H1 (cell line): ENCODE measurements at places on chromosomes 3 and 15.

DNA sequence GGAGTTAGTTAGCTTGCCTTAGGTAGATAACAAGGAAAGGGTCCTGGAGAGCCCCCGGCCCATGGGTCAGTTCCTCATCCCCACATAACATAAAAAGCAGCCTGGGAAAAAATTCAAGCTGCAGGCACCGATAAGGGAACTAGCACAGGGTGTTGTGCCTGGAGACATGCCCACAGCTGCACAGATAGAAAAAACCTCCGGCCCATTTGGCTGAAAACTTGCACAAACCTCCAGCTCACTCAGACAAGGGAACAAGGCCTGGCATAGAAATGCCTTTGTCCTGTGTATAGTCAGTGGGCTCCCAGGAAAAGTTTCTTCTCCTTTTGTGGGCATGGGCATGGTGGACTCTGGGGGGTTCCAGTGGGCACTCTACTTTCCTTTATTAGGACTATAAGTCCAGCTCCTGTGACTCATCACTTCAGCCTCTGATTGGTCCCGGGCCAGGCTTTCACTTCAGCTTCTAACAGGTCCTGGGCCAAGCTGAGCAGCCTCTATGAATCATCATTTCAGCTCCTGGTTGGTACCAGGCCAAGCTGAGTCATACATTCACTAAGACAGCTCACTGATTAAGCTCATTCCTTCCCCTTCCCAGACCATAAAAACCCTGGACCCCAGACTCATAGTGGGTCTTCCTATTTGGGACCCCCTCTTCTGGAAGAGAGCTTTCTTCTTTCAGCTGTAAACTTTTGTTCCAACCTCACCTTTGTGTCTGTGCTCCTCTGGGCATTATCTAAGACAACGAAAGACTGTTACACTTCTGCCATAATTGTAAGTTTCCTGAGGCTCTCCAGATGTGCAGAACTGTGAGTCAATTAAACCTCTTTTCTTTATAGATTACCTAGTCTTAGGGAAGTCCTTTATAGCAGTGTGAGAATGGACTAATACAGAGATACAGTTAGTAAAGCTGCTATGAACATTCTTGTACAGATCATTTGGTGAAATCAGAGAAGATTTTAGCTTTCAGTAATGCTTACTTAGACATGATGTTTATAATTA, 348.0 kb upstream of the DPPA4 start:
- no peaks in the 10 kb centered on the region for H3K27me3 ChIP-seq
- no peak overlapping the region for H3K4me3 ChIP-seq

DNA sequence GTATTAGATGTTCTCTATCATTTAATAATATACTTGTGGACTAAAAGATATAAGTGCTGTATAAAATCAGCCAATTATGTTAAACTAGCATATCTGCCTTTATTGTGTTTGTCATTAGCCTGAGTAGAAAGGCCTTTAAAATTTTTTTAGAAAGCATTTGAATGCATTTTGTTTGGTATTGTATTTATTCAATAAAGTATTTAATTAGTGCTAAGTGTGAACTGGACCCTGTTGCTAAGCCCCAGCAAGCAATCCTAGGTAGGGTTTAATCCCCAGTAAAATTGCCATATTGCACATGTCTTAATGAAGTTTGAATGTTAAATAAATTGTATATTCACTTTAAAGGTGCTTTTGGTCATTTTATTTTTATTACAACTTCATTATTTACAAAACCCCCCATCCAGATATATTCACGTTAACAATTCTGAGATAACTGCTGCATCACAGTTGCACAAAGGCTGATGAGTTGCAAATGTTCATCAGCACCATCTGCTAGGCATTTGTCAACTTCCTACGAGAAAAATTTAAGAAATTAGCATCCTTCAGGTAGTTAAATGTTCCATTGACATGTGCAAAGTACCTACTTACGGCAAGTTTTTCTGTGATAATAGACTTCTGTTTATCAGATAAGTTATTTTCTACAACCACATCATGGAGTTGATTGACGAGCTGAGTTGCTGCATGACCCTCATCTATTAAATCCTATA, 6.3 kb downstream of the EIF4A2 start:
- no peak overlapping the region for H3K4me3 ChIP-seq
- peaks cover 95% of the 10 kb centered on the region for H3K36me3 ChIP-seq
- no peak for DNase-seq
- no peaks in the 10 kb centered on the region for H3K27me3 ChIP-seq

- peaks cover 3% of the 10 kb centered on the region; the same call in 1 of the 2 replicates for H3K4me1 ChIP-seq
- H3K4me3 ChIP-seq = no peak overlapping the region
- DNase-seq = no peak
- H3K36me3 ChIP-seq = no peaks in the 10 kb centered on the region
Observed at GRCh38 chr3:172391592-172392302, 56.5 kb downstream of the GHSR start.

- H3K4me3 ChIP-seq = no peak overlapping the region
- no peak overlapping the region for H3K27ac ChIP-seq
- no peaks in the 10 kb centered on the region for H3K4me1 ChIP-seq
- no peak for DNase-seq
- no peaks in the 10 kb centered on the region for H3K36me3 ChIP-seq
- H3K27me3 ChIP-seq = no peaks in the 10 kb centered on the region
Observed at GRCh38 chr3:167983583-167983982, 112.1 kb downstream of the GOLIM4 start.

DNA sequence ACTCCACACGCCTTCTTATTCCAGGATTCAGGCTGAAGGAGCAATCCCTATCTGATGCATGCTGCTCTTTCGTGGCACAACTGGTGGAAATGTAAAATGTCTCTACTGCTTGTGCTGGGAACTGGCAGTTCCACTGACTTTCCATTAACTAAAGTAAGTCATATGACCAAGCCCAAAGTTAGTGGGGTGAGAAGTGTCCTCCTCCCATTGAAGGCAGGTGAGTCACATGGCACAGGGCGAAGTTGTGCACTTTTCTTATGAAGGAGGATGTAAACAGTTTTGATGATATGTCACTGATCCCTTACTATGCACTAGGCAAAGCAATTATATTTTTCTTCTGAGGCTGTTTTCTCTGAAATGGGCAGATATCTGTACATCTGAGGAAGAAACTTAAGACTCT, 51.6 kb downstream of the SLC7A14 start:
- H3K27ac ChIP-seq = no peak overlapping the region
- H3K4me3 ChIP-seq = no peak overlapping the region
- no peak for DNase-seq
- no peaks in the 10 kb centered on the region for H3K4me1 ChIP-seq

DNA sequence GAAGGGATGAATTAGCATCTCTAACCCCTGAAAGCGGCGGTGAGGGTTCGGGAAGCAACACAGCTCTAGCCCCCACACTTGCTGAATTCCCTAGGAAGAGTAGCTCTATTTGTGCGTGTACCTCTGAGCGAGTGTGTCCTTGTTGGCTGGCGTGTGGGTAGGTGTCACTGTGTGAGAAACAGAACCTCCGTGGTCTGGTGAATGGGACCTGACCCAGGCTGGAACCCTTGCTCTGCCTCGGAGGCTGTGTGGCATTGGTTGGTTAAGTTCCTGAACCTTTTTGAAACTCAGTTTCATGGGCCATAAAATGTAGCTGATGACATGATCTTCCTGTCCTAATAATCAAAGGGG, 414 bp upstream of the TMEM115 start:
- H3K4me1 ChIP-seq = peaks cover 21% of the 10 kb centered on the region
- no peaks in the 10 kb centered on the region for H3K36me3 ChIP-seq
- H3K27ac ChIP-seq = no peak overlapping the region
- H3K4me3 ChIP-seq = peak overlapping the region; percentile 75
- DNase-seq = no peak

- no peak overlapping the region for H3K27ac ChIP-seq
- H3K36me3 ChIP-seq = peaks cover 35% of the 10 kb centered on the region
- no peak overlapping the region for H3K4me3 ChIP-seq
Observed at GRCh38 chr3:170098753-170099152, 61.0 kb downstream of the GPR160 start.

DNA sequence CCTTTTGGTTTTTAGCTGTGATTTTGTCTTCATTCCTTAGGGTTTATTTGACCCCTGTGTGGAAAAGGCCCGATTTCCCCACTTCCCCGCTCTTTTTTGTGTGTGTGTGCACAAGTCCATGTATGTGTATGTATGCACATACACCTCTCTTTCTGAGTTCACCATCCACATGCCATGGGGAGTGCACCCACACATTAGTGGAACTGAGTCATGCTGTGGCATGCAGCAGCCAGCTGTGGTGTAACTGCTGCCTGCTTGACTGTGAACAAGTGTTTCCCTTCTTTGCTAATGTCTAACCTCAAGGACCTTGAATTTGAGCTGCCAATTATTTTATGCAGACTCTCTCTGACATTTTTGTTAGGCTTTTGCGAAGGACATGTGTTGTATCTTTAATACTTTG, 434.9 kb upstream of the TPM1 start:
- H3K4me1 ChIP-seq = no peaks in the 10 kb centered on the region
- H3K27me3 ChIP-seq = no peaks in the 10 kb centered on the region
- DNase-seq = no peak
- no peak overlapping the region for H3K4me3 ChIP-seq

- H3K4me3 ChIP-seq = no peak overlapping the region
- no peak overlapping the region for H3K27ac ChIP-seq
- no peaks in the 10 kb centered on the region for H3K4me1 ChIP-seq
- no peaks in the 10 kb centered on the region for H3K27me3 ChIP-seq
- H3K36me3 ChIP-seq = no peaks in the 10 kb centered on the region
- no peak for DNase-seq
Observed at GRCh38 chr3:63199606-63200005, 78.5 kb upstream of the SYNPR start.

- no peaks in the 10 kb centered on the region for H3K27me3 ChIP-seq
- peaks cover 1% of the 10 kb centered on the region; the same call in 1 of the 2 replicates for H3K36me3 ChIP-seq
Observed at GRCh38 chr15:90729261-90729660, 12.1 kb downstream of the BLM start.

DNA sequence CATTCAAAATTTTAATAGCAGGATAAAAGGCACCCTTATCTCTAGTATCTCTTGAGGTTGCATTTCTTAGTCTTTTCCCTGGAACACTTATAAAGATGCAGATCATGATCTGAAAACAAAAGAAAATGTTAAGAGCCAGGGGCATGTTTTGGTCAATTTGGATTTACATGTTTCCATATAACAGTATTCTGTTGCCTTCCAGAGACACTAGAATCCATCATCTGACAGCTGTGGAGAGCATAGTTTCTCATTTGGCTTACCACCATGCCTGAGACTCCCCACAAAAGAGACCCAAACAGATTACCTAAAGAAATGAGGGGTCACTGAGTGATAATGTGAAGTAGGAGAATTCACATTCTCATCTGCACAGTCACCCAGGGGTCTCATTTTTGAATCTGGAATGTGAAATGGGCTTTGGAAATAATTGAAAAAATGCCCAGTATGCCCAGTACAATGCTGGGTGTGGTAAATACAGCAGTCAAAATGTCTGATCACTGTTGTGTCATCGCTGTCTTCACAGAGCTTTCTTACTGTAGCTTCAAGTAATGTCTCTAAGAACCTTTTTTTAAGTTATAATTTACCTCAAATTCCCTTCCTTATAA, 79.9 kb upstream of the ZBTB20 start:
- no peaks in the 10 kb centered on the region for H3K4me1 ChIP-seq
- DNase-seq = no peak
- H3K27me3 ChIP-seq = no peaks in the 10 kb centered on the region
- no peaks in the 10 kb centered on the region for H3K36me3 ChIP-seq
- no peak overlapping the region for H3K27ac ChIP-seq

DNA sequence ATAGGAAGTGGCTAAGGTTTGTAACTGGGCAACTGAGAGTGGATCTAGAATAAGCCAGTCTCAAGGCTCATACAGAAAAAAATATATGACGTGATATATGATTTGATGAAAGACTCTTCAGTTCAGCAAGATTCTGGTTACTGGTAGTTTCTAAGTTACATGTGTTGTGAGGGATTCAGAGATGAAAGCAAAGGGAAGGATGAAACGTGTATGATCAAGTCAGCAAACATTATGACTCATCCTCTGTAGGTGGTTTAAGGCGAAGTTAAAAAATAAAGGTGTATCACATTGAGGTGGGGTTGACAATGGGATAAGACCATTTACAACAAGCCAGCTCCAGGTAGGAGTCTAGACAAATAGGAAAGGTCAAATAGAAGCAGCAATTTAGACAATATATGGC, 16.2 kb downstream of the TERC start:
- no peaks in the 10 kb centered on the region for H3K4me1 ChIP-seq
- no peak for DNase-seq
- H3K27ac ChIP-seq = no peak overlapping the region
- H3K36me3 ChIP-seq = no peaks in the 10 kb centered on the region

- DNase-seq = no peak
- no peak overlapping the region for H3K4me3 ChIP-seq
- peaks cover 5% of the 10 kb centered on the region; the same call in 1 of the 2 replicates for H3K4me1 ChIP-seq
- no peaks in the 10 kb centered on the region for H3K36me3 ChIP-seq
- no peaks in the 10 kb centered on the region for H3K27me3 ChIP-seq
- no peak overlapping the region for H3K27ac ChIP-seq
Observed at GRCh38 chr3:73453666-73454065, 171.1 kb downstream of the PDZRN3 start.
